ENCODE measurements at places on chromosomes 4 and X. TPM values are rescaled to one million over a fixed set of nuclear protein-coding genes. Genes with fewer than 3 reads are reported as not detected.
A peak's percentile ranks its signal among the peaks of the same experiment; 100 is the strongest.

GRCh38 chrX:107485013-107485412 lies 35.6 kb downstream of the FRMPD3 start:
- H3K4me3 ChIP-seq, result no peak overlapping the region
- no peaks in the 10 kb centered on the region for H3K36me3 ChIP-seq
- no peaks in the 10 kb centered on the region for H3K4me1 ChIP-seq
- H3K27ac ChIP-seq, result no peak overlapping the region
- DNase-seq, result no peak

- no peak overlapping the region for H3K27ac ChIP-seq
- DNase-seq, result no peak
- peaks cover 2% of the 10 kb centered on the region for H3K36me3 ChIP-seq
- H3K27me3 ChIP-seq, result no peaks in the 10 kb centered on the region
These were observed 218.2 kb downstream of the SCFD2 start for GRCh38 chr4:53147711-53148110.

DNA sequence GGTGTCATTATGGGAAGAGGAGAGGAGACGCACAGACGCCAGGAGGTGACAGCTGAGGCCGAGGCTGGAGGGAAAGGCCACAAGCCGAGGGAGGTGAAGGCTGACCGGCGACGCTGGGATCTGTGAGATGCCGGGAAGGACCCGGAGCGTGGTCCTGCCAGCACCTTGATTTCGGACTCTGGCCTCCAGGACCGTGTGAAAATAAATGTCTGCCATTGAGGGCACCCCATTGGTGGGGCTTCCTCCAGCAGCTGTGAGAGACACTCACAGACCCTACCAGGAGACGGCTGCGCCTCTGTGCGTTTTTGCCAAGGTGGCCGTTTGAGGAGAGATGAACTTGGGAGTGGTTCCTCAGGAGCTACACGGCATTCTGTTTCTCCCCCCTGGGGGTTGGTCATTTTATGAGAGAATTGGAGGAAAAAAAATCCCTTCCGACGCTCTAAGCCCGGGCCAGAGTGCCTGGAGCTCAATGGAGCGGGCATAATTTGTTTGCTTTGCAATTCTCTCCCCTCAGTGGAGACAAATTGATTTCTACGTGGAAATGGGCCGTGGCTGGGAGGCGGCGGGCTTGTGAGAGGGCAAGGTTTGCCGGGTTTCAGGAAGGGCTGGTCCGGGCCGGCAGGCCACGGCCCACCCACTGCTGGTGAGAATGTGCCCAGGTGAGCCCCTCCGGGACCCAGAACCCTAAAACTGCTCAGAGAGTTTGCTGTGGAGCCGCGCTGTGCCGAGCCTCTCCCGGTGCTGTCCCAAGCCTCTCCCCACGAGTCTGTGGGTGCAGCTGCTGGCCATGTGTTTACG lies 53.9 kb downstream of the CPZ start:
- no peak overlapping the region for H3K4me3 ChIP-seq
- peaks cover 17% of the 10 kb centered on the region for H3K27me3 ChIP-seq
- no peak overlapping the region for H3K27ac ChIP-seq
- no peaks in the 10 kb centered on the region for H3K4me1 ChIP-seq

GRCh38 chr4:123411514-123411913 lies 14.9 kb downstream of the SPRY1 start:
- no peak overlapping the region for H3K27ac ChIP-seq
- H3K4me1 ChIP-seq, result no peaks in the 10 kb centered on the region
- no peak overlapping the region for H3K4me3 ChIP-seq
- no peaks in the 10 kb centered on the region for H3K27me3 ChIP-seq
- no peak for DNase-seq

DNA sequence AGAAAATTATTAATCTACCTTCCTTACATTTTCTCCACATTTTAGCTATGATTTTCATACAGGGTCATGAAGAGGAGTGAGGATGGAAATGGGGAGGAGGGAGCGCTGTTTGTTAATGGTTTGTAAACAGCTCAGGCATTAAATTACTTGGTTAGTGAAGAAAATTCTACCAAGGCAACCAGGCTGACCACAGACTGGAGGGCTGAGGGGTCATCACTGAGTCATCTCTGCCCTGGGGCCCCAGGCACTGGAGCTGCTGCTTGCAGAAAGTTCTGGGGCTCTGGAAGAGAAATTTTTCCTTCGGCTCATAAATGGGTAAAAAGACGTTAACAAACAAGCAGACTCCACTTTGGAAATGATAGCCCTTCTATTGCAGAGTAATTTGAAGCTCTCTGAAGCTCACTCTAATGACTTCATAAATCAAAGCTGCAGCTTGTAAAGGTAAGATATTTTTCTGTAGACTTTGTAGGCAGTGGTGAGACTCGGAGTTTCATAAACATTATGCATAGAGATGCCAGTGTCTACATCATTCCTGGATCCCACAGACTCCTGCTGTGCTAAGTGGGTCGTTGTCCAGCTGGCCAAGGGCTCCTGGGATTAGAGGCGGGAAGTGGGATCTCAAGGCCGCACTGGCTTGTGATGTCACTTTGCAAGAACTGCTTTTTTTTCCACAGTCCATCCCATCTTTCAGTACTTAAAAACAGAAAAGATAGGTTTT lies 159.6 kb downstream of the PTTG2 start:
- no peaks in the 10 kb centered on the region for H3K36me3 ChIP-seq
- DNase-seq, result peak; percentile 79
- no peaks in the 10 kb centered on the region for H3K27me3 ChIP-seq
- H3K27ac ChIP-seq, result no peak overlapping the region

DNA sequence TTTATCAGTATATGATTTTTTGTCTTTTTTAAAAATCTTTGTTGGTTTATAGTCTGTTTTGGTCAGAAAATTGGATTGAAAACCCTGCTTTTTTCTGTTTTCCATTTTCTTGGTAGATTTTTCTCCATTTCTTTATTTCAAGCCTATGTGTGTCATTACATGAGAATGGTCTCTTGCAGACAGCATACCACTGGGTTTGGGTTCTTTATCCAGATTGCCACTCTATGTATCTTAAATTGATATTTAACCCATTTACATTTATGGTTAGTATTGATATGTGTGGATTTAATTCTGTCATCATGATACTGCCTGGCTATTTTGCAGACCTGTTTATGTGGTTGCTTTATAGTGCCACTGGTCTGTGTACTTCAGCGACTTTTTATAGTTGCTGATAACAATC lies 239.9 kb upstream of the NDST4 start:
- no peak overlapping the region for H3K4me3 ChIP-seq
- no peaks in the 10 kb centered on the region for H3K36me3 ChIP-seq
- H3K27ac ChIP-seq, result no peak overlapping the region
- no peaks in the 10 kb centered on the region for H3K27me3 ChIP-seq
- no peaks in the 10 kb centered on the region for H3K4me1 ChIP-seq
- DNase-seq, result no peak

GRCh38 chr4:78552389-78553042 lies 946 bp downstream of the ANXA3 start:
- H3K27me3 ChIP-seq, result peaks cover 2% of the 10 kb centered on the region
- no peaks in the 10 kb centered on the region for H3K4me1 ChIP-seq
- H3K4me3 ChIP-seq, result peak overlapping the region; percentile 51
- peak; percentile 85 for DNase-seq
- no peaks in the 10 kb centered on the region for H3K36me3 ChIP-seq
- peak overlapping the region; percentile 63 for H3K27ac ChIP-seq

DNA sequence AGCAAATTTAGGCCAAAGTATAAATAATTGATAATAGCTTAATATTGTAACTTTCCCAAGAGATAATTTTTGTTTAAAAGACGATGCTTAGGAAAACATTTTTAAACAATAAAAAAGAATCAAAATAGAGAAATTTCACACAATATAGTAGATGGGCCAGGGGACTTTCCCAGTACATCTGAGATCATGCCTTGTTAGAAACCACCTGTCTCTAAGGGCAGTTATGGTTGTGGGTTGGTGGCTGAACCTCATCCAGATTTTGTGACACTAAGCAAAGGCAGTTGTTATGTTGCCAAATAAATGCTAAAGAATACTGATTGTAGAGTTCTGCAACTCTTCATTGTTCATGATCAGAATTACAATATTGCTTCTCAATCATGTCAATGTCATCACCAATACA lies 270.6 kb downstream of the BANK1 start:
- no peak overlapping the region for H3K4me3 ChIP-seq
- no peaks in the 10 kb centered on the region for H3K4me1 ChIP-seq

GRCh38 chr4:182246401-182247205 lies 3.4 kb downstream of the TENM3 start:
- H3K4me3 ChIP-seq, result no peak overlapping the region
- no peaks in the 10 kb centered on the region for H3K36me3 ChIP-seq
- H3K27me3 ChIP-seq, result no peaks in the 10 kb centered on the region
- DNase-seq, result peak; percentile 23
- H3K27ac ChIP-seq, result no peak overlapping the region

Gene HOPX
- total RNA-seq, result 17.6 TPM

Gene OCRL
- total RNA-seq, result 20.0 TPM

Gene KCND1
- total RNA-seq, result 2.2 TPM

Gene POLN
- 3.8 TPM for total RNA-seq

Gene NWD2
- total RNA-seq, result not detected

Gene DCAF12L1
- 4.2 TPM for total RNA-seq

Gene CXCL10
- total RNA-seq, result 1.4 TPM

Gene ATP2B3
- total RNA-seq, result not detected

Gene MAP7D3
- total RNA-seq, result 13.9 TPM

Measured in kidney (tissue), 22 donors.